ENCODE measurements at places on chromosomes 1 and 21.

- DNase-seq: no peak
Measured at GRCh38 chr21:34191876-34192275, 118.5 kb downstream of the MRPS6 start.

- no peak for DNase-seq
Measured at GRCh38 chr1:107378426-107378825, 237.6 kb downstream of the NTNG1 start.

DNA sequence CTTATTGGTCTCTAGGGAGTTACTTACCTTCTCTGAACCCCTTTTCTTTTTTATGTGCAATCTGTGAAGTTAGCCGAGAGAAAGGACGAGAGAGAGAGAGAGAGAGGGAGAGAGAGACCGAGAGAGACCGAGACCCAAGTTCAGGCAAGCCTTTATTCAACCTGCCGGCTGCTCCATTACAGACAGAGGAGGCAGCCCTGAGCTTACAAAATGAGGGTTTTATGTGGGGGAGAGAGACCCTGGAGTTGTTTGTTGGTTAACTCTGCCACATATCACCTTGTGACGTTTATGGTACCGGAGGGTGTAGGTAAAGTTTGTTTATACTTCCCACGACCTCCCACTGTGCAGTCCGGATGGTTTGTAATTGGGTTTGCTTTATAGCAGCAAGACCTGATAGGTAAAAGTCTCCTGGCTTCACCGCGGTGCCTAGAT is 1.5 kb upstream of the MCOLN3 start:
- DNase-seq: no peak

DNA sequence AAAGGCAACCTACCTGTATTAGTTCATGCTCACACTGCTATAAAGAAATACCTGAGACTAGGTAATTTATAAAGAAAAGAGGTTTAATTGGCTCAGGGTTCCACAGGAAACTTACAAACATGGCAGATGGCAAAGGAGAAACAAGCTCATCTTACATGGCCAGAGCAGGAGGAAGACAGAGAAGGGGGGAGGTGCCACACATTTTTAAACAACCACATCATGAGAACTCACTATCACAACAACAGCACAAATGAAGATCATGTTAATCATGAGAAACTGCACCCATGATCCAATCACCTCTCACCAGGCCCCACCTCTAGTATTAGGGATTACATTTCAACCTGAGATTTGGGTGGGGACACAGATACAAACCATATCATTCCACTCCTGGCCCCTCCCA is 90.6 kb upstream of the KCTD3 start:
- DNase-seq: no peak

DNA sequence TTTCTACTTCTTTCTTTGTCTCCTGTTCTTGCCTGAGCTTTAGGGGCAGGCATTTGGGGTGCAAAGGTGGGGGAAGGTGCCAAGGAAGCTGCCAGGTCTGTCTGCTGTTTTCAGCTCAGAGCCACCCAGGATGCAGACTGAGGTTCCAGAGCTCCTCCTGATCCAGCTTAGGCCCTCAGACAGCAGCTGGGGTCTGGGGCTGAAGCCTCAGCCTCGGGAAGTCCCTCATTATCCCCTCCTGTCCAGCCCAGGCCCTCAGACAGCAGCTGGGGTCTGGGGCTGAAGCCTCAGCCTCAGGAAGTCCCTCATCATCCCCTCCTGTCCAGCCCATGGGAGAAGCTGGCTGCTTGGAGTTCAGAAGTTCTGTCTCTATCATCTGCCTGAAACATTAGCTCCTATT is 257.7 kb upstream of the CSF3R start:
- no peak for DNase-seq

- DNase-seq: no peak
Measured at GRCh38 chr1:238710697-238711096, 675.7 kb upstream of the CHRM3 start.

DNA sequence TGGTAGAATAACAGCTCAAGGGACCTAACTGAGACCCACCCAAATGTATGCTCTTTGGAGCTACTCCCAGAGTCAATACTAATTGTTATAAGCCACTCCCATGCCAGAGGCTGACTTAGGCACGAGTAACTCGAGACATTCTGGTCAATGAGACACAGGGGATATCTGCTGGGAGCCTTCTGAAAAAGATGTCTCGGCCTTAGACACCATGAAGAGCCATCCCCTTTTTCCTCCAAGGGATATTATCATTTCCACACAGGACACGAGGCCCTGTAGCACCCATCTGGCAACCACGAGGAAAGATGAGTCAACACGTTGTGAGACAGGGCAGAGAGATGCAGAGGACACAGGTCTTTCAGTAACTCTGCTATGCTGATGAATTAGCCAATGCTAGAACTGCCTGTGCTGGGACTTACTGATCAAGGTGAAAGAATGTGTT is 30.7 kb downstream of the ITPKB start:
- DNase-seq: no peak

DNA sequence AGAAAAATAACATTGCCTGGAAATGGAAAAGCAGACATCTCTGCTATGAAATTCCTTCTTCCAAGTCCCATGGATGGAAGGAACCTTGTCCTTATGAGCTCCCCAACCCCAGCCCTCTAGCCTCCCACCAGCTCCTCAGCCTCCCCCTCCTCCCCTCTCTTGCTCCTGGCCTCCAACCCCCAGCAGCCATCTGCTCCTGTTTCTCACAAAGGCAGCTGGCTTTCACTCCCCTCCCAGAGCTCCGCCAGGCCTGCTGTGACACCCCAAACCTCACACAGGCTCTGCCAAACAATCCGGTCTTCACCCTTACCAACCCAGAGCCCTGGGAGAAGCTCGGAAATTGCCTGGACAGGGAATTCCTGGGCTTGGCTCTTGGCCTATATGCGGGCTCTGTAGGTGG is 69.2 kb downstream of the KLHDC7A start:
- no peak for DNase-seq

DNA sequence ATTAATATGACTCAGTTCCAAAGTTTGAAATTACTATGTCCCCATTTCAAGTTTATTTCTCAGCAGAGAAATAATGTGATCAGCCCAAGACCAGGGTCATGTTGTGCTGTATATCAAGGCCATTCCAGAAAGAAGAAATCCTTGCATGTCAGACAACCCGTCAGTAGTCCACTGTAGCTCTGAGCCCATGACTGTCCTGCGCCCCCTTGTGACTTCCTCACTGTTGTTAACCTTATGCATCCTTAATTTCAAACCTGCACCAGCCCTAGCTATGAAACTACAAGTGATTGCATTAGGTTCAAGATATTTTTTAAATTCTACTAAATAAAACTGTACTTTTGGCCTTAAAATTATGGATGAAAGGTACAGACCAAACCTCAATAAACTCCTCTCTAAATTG is 133.0 kb downstream of the LRRC7 start:
- no peak for DNase-seq

GRCh38 chr1:53043271-53043670 is 18.7 kb upstream of the PODN start:
- no peak for DNase-seq

DNA sequence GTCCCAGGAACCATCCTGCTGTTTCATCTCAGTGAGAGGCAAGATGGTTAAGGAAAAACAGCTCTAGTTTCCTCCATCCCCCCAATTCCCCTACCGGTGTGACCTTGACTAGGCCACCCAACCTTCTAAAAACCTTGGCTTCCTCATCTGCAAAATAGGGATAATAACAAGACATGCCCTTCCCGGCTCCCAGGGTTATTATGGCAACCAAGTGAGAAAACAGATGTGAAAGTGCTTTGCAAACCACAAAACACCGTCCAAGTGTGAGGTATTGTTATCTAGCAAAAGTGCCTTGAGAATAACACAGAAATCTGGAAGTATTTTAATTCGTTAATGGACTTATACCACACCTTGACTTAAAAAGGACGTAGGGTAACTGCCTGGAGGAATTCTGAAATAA is 62.7 kb downstream of the ITPKB start:
- no peak for DNase-seq

GRCh38 chr1:25732821-25733220 is 67.2 kb upstream of the SELENON start:
- DNase-seq: no peak

DNA sequence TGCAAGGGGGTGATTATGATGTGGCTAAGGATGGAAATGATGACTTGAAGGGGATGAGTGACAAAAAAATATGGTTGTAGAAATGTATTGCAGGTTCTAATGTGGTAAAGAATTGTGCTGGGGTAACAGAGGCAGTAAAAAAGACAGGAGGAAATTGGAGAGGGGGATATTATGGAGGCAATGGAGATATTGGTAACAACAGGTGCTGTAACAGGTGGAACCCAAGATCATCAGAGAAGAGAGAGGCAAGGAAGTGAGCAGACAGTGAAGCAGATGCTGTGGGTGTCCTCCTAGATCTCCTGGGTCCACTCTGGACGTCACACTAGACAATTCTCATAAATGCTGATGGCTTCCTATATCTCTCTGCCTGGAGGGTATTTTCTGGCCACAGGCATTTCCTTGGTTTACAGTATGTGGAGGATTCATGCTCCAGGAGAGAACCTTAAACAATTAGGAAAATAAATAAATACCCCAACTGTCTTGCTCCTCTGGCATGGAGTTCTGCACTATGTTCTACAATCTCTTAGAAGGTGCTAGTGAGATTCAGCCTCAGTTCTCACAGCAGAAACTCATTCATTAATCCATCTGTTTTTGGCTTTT is 620.3 kb upstream of the PLXNA2 start:
- no peak for DNase-seq

- no peak for DNase-seq
Measured at GRCh38 chr1:172977296-172978017, 73.3 kb downstream of the TNFSF18 start.

GRCh38 chr1:229148743-229149142 is 122.2 kb upstream of the RAB4A start:
- no peak for DNase-seq

GRCh38 chr21:19807201-19807600 is 1191.0 kb upstream of the NCAM2 start:
- no peak for DNase-seq

DNA sequence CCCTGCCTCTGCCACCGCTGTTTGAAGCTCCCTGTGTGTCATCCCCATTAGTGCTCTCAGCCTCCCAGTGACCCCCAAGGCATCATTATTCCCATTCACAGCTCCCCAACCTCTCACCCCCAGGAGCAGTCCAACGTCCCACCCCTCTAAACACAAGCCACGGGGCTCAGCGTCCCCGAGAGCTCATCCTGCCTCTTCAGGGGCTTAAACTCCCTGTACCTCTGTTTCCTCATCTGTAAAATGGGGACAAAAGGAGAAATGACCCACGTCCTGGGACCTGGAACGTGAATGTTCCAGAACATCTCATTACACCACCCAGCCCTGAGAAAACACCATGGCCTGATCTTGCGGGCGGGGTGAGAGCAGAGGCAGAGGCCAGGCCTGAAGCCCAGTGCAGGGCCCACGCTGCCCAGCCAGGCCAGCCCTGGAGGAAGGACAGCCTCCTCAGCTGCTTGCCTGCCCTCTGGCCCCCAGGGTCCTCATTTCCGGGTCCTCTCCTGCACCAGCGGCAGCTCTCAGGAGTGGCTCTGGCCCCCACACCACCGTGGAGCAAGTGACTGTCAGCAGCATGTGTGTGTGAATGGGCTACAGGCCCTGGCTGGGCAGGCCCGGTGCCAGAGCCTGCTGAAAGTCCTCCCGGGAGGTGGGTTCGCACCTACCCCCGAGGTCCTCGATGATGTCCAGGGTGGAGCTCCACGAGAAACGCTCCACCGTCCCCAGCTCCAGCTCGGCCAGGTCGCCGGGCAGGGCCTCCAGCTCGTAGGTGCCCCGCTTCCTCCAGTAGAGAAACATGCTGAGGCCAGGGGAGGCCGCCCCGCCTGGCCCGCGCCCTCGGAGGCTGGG is 14.1 kb upstream of the PLEKHG5 start:
- no peak for DNase-seq

GRCh38 chr1:172286629-172287076 is 133.8 kb upstream of the C1orf105 start:
- no peak for DNase-seq

DNA sequence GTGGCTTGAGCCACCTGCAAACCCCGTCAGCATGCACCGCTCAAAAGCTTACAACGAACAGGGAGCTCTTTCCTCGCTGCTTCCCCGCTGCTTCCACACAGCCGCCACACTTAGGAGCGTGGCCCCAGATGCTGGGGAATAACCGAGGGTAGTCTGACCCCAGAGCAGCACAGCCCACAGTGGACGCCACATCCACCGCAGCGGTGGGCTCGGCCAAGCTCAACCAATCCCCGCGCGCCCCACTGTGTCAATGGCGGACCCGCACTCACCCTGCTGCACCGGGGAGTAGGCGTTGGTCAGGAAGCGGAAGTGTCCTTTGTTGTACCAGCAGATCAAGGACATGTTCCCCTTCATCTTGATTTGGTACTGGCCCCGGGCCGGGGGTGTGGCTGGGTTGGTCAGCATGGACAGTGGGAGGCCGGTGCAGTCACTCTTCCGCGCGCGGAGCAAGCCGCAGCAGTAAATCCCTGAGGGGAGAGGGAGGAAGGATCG is 93.5 kb downstream of the PGBD5 start:
- no peak for DNase-seq

DNA sequence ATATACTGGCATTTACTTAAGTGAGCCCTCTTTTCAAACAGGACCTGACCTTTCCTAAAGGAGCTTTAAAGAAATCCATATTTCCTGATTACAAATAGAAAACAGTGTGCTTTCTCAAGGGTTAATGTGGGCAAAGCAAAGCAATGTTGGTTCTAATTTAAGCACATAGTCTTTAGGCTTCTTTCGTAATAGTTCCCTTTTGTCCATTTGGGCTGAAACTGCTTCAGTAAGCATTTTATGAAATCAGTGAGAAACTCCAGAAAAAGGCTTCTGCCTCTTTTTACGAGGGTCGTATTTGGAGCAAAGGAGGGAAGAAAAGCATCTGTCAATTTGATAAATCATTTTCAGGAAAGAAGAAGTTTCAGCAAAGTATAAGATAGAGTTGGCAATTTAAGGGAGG is 331.2 kb downstream of the KIF26B start:
- no peak for DNase-seq

DNA sequence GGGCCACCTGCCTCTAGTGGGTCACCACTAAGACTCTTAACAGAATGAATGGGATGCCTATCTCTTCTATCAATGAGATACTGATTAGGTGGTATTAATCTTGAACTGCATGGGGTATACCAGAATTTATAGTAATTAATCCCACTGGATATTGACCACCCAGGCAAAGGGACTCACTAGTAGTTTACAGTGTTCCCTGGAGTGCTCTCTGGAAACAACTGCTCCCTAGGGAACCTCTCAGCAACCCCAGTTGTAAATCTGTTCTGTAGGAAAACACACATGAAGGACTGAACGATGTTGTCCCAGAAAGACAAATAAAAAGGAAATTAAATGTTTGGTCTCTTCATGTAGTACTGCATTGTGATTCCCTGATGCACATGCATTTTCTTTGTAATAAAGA is 430.5 kb downstream of the HLX start:
- DNase-seq: no peak

DNA sequence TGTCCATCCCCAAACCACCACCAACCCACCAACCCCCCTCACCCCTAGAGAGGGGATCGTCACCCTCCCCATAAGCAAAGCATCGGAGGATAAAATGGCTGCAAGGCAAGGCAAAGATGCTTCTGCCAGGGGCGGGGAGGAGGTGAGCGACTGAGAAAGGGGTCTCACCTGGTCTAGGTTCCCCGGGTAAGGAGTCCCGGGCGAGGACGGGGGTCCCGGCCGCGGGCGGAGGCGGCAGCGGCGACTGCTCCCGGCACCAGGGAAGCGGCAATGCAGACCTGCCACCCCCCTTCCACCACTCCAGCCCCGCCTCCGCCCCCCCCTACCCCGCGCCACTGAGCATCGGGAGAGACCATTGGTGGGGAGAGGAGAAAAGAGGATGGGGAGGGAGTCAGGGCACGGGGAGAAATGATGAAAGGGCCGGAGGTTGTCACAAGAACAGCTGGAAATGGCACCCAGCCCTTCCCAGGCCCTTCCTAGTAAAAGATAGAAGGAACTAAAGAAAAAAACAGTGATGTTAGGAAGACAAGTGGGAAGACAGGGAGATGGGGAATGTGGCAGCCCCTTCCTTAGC is at the start of gene SV2A:
Gene SV2A, minus strand, starts transcription at position 274 of the 574 bp plus-strand sequence. CDS start 4,004 bp downstream, outside the sequence.
- DNase-seq: peak; percentile 36

Data from stimulated activated CD4-positive, alpha-beta T cell treated with anti-CD3 and anti-CD28 coated beads, Interleukin-15, amount 100 ng/mL, for 48 hours (primary cell).